Activated CD4-positive, alpha-beta T cell treated with anti-CD3 and anti-CD28 coated beads, Interleukin-2, amount 50 U/mL, for 1 hour (primary cell): ENCODE measurements at places on chromosomes 12 and 14.
A peak's percentile ranks its signal among the peaks of the same experiment; 100 is the strongest.

- DNase-seq: peak; percentile 58
Measured at GRCh38 chr14:64880221-64881121, 764 bp upstream of the SPTB start.

- DNase-seq: no peak
Measured at GRCh38 chr14:51942971-51943370, 46.4 kb upstream of the RTRAF start.

DNA sequence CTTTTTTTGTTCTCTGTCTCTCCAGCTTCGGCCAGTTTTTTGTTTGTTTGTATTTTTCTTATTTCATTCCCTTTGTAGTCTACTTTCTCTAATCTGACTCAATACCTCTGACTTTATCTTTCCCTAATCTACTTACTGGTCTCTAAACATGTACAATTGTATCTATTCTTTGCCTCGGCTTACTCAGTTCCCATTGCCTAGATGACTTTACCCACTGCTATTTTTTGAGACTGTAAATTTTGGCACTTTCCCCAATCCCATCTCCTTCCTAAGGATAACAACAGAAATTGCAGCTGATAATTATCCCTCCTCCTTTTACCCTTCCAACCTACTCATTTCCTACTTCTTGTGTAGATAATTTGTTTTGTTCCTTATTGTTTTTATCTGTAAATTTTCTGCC, 511.1 kb downstream of the RPL10L start:
- DNase-seq: no peak

DNA sequence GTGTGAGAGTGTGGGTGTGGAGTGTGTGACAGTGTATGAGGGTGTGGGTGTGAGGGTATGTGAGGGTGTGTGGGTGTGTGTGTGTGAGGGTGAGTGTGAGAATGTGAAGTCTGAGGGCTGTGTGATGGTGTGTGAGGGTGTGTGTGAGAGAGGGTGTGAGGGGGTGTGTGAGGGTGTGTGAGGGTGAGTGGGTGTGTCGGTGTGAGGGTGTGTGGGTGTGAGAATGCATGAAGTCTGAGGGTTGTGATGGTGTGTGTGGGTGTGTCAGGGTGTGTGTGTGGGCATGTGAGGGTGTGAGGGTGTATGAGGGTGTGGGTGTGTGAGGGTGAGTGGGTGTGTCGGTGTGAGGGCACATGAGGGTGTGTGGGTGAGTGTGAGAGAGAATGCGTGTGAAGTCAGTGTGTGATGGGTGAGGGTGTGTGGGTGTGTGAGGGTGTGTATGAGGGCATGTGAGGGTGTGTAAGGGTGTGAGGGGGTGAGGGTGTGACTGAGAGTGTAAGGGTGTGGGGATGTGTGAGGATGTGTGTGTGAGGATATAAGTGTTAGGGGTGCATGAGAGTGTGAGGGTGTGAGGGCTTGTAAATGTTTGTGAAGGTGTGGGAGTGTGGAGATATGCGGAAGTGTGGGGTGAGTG, 36.4 kb downstream of the TMEM121 start:
- no peak for DNase-seq

DNA sequence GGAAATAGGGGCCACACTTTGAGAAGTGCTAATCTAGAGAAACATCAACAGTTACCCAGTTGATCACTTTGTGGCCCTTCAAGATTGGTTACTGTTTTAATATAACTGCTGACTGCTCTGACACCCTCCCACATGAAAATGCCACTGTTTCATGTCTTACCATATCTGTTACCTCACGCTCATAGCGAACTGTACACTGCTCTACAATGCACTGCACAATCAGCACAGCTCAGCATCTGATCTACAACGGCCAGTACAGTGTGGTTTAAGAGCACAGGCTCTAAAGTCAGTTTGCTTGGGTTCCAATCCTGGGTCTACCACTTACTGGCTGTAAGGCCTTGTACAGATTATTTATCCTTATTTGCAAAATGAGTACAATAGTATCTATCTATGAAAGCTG, 39.1 kb downstream of the SPPL3 start:
- no peak for DNase-seq
